Foreskin keratinocyte (primary cell): ENCODE measurements at places on chromosomes 4 and X. TPM values are rescaled to one million over a fixed set of nuclear protein-coding genes. Genes with fewer than 3 reads are reported as not detected.

The CT55 gene
- not detected in 2 replicates for total RNA-seq

The PNMA5 gene
- not detected in 2 replicates for total RNA-seq

GRCh38 chr4:158099686-158100085 is 73.1 kb downstream of the GASK1B start:
- DNase-seq: no peak

DNA sequence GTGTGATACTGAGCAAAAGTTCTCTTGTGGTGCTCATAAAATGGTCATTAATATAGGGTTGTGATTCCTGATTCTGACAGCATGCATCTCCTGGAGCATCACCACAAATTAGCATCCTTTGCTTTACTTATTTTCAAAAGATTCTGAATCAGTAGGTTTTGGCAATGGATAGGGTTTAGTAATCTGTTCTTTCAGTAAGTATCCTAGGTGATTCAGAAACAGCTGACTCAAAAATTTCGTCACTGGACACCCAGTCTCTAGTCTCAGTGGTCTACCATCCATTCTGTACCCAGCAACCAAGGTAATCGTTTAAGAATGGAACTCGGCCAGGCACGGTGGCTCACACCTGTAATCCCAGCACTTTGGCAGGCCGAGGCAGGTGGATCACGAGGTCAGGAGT is 4.1 kb downstream of the CBLL2 start:
- peak; percentile 2 for DNase-seq

- no peak for DNase-seq
Measured at GRCh38 chr4:160318567-160319220, 1215.8 kb downstream of the RAPGEF2 start.

- DNase-seq: peak; percentile 45
Measured at GRCh38 chr4:88526221-88526815, 2.7 kb upstream of the PYURF start.

DNA sequence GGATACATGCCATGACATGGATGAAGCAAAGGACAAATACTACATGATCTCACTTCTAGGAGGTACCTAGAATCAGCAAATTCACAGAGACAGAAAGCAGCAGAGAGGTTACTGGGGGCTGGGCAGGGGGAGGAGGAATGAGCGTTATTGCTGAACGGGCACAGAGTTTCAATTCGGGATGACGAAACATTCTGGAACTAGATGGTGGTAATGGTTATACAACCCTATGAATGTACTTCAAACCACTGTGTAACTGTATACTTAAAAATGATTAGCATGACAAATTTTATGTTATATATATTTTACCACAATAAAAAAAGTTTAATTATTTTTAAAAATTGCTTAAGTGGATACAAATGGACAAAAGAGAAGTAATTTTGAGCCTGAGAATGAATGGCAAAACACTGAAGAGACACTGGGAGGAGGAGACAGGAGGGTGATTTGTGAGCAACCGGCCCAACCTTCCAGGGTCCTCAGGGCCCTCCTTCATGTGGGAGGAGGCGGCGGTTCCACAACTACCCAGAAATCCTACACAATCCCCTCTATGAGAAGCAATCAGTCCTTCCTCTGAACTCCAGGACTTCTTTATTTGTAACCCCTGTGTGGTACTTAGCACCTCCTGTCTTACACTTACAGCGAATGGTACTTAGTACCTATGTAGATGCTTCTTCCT is 14.1 kb downstream of the ACSL1 start:
- DNase-seq: no peak

- DNase-seq: no peak
Measured at GRCh38 chr4:87260477-87260876, 40.1 kb upstream of the KLHL8 start.
